ENCODE measurements at places on chromosomes 7 and 10.

DNA sequence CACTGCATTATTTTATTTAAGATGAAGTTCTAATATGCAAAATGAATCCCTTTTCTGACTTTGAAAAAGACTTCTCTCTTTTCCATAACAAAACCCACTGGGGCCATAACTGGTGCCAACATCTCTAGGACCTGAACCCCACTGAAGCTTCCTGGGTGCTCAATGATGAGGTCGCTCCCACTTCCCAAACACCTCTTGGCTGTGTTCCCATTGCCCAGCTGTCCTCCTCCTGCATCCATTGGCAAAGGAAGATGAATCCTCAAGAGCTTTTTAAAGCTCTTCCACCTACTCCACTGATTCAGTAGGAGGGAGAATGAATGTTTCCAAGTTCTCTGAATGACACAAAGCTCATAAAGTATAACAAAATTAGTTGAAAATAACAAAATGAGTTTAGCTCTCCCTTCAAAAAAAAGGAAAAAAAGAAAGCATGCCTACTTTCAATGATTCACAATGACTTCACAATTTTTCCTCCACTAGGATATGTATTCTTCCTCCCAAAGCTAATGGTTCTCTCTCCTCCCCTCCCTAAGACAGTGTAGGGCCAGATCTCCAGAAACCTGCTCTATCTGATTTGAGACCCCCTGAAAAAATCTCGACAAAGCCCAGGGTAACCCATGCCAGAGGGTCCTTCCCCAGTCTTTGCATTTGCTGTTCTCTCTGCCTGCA lies 64.8 kb downstream of the SORBS1 start:
- no peak for DNase-seq

DNA sequence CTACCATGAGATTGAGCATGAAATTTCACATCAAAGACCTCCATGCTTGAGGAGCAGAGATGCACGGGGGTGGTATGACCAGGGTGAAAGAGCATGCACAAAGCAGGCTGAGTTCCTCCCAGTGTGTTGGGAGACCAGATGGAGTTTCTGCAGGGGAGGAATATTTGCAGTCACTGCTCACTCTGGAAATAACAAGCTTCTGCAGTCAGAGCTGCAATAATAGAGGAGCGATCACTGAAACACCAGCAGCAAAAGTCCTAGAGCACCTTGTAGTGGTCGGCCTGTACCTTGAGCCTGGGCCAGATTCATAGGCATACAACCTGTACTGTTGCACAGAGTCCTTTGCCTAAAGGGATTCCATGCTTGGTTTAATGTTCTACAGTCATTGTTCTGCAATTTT lies 184.5 kb upstream of the SP8 start:
- DNase-seq: no peak

- DNase-seq: no peak
Observed at GRCh38 chr7:156318426-156318825, 322.1 kb upstream of the RNF32 start.

DNA sequence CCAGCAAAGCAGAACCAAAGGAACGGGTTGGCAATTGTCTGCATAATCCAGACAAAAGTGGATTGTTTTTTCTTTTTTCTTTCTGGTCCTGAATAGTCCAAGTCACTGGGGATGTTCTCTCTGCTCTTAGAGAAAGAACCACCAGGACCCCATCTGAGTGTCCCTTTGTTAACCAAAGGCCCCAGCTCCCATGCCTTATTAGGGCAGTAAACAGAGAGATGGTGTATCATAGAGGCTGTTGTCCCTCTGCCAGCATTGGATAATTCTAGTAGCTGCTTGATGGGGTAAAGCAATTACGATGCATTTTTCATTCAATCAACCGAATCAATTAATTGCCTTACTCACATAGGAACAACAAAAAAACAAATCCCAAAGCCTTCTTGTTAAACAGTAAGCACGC lies 213.0 kb downstream of the BUB3 start:
- no peak for DNase-seq

DNA sequence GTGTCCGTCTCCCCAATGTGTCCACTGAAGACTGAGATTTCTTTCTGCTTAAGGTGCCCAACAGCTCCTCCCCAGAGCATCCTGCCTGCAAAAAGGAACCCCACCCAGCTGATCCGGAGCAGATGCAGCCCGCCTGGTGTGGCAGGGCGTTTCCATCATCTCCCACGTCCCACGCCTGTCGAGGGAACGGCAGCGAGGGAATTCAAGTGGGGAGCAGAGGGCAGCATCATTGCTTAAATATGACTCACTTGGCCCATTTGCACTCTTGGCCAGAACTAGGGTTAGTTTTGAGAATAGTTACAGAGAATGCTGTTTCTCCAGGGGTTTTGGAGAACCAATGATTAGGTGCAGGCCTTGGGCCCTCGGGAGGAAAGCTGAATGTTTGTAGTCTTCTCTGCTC lies 20.8 kb downstream of the VWA2 start:
- DNase-seq: no peak

- no peak for DNase-seq
Observed at GRCh38 chr7:128215281-128215680, 25.8 kb upstream of the LEP start.

GRCh38 chr10:79052291-79053080 lies 16.3 kb upstream of the ZMIZ1 start:
- DNase-seq: peak; percentile 47

DNA sequence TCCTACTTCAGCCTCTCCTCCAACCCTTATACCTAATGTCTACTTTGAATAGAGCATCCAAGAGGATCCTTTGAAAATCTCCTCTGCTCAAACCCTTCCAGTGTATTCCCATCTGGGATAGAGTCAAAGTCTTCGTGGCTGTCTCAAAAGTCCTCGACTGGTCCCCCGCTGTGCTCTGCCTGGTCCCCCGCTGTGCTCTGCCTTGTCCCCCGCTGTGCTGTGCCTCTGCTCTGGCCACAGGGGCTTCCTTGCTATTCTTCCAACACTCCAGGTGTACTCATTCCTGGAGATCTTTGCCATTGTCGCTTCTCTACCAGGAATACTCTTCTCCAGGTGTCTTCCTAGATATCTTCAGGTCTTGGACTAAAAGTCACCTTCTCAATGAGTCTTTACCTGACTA lies 36.1 kb upstream of the COMMD3 start:
- no peak for DNase-seq

DNA sequence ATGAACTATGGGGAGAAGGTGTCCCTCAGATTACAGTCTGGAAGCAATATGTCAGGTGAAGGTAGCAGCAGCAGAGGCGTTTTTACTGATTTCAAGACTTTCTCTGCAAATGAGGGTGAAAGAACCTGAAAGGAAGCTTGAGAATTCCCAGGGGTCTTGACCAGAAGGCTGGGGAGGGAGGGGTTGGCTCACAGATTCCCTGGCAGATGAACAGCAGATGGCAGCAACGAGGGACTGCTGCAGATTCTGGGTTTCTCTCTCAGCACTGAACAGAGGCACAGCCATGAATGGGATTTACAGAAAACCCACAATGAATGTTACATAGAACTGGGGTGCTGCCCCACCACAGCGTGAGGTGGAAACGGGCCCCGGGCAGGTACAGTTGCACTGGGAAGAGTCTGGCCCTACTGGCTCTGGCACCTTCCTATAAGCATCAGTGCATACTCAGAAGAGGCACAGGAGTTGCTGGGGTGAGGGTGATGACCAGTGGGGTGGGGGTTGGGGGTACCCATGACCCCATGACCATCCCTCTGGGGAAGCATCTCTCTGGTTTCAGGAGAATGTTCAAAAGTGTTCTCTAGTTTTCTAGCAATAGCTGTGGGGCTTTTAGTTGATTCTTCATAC lies 317.8 kb downstream of the SH2D4B start:
- DNase-seq: peak; percentile 64

- no peak for DNase-seq
Observed at GRCh38 chr7:144653449-144653848, 182.4 kb downstream of the TPK1 start.

DNA sequence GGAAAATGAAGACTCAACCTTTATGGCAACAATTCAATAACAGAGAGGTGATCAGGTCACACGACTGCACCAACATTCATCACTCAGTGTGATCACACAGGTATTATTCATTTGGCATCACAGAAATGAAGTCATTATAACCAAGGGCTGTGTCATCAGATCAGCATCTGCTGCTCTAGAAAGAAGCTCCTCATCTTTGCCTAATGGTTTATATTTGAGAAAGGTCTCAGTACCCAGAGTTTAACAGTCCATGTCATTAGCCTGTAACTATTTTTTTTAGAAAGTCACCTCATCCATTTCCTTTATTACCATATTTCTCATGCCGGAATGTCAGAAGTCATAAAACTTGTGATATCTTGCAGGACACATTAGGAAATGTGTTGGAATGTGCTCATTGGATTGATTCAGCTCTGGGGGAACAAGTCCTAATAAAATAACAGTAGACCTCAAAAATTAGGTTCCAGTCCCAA lies 45.1 kb upstream of the PRKG1 start:
- DNase-seq: no peak

- DNase-seq: no peak
Observed at GRCh38 chr7:157239571-157240270, 97.1 kb upstream of the DNAJB6 start.
